ENCODE measurements at places on chromosomes 11 and 22.
A peak's percentile ranks its signal among the peaks of the same experiment; 100 is the strongest.

DNA sequence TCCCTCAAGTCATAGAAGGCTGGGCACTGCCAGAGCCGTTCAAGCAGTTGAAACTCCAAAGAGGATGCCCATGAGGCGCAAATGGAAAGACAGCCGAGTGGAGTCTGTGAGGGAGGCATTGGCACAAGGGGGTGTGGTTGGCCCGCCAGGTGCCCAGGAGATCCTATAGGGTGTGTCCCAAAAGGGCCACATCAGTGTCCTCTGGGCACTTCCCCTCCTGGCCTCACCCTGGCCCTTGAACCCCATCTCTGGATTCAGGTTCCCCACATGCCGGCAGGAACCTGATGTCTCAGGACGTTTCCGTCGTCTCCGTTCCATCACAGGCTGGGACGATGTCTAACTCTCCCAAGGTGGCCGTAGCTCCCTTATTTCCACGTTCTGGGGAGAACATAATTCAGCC is 54.3 kb downstream of the SBF1 start:
- no peak for DNase-seq

- DNase-seq: peak; percentile 88
Observed at GRCh38 chr11:74278721-74279161, 32.7 kb downstream of the P4HA3 start.

DNA sequence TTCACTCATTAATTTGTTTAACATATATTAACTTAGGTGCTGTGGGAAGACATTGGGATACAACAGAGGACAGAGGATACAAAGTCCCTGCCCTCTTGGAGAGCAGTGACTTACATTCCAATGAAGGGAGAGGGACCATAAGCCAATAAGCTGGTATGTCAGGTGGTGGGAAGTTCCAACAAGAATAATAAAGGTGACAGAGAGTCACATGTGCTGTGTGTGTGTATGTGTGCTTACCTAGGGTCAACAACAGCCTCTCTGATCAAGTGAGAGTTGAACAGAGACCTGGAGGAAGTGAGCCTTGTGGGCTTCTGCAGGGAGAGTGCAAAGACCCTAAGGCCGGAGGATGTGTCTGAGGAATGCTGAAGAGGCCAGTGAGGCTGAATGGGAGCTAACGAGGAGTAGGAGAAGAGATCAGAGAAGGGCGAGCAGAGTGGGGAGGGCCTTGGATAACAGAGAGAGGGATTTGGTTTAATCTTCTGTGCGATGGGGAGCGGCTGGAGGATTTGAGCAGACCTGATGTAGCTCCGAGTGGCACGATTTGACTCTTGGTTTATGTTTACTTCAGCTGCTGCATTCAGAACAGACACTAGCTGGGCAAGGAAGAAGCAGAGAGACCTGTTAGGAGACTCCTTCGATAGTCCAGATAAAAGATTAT is 35.3 kb downstream of the MAP6 start:
- no peak for DNase-seq

- no peak for DNase-seq
Observed at GRCh38 chr11:67280788-67281551, 8.1 kb upstream of the ANKRD13D start.

DNA sequence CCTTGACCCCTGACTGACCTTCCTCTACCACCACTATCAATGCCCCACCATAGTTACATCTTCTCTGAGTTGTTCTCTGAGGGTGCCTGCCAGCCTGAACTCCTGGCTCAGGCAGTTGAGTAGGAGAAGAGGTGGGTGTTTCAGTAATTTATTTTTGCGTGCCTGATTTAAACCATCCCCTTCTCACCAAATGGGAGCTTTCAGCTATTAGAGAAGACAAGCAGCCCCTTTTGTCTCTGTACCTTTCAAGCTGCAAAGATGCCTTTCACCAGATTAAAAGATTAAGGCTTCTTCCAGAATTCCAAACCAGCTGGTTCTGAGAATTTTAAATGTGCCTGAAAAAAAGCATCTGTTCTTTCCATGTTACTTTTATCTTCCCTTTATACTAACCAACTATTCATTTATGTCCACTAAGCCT is 223.8 kb downstream of the FAM76B start:
- DNase-seq: no peak

Data from kidney epithelial cell (primary cell).